ENCODE measurements at places on chromosomes 11 and 22.

DNA sequence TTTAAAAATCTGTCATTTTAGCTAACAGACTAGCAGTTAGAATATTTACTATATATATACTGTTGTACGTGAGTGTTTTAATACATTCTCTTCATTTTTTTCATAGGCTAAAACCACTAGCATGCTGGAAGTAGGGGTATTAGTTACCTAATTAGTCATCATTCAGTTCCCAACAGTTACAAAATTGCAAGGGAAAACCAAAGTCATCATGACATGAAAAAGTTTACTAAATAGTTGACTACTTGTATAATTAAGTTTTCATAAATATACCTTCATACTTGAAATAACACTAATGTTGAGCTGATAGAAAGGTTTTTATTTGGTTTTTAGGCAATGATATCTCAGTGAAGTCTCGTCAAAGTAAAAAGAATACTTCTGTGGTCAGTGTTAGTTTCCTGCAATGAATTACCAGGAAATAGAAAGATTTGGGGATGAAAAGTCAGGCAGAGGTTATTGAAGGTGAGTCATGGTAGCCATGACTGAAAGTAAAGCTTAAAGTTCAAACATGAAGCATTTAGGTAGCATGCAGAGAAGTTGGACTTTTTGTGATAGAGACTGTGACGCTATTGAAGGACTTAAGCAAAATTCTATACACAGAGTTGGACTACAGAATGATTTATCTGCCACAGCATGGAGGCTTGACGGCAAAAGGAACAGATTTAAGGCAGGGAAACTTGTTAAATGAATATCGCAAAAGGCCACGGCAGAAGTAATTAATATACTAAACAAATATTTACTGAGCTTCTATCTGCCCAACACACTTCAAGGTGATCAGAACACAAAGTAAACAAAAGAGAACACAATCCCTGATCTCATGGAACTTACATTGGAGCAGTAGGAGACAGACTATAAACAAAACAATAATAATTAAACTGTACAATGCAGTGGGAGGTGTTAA, 828.1 kb upstream of the FAT3 start:
- DNase-seq: no peak

DNA sequence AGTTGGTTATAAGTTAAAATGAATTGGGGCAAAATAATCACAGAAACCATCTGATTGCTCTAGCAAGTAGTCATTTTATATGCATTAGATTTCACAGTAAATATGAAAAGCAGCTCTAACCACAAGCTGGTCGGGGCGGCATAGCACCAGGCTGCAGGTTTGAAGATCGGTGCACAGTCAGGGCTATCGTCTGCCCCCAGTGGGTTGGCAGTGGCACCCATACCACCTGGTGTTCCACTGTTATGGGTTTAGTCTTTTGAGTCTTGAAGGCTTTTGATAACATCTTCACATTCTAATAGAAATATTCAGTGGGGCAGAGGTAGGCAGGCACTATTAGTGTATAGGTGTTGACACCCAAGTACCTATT, 62.1 kb downstream of the GRK3 start:
- DNase-seq: no peak

GRCh38 chr11:77557553-77557952, 32.2 kb upstream of the AQP11 start:
- peak; percentile 50 for DNase-seq

DNA sequence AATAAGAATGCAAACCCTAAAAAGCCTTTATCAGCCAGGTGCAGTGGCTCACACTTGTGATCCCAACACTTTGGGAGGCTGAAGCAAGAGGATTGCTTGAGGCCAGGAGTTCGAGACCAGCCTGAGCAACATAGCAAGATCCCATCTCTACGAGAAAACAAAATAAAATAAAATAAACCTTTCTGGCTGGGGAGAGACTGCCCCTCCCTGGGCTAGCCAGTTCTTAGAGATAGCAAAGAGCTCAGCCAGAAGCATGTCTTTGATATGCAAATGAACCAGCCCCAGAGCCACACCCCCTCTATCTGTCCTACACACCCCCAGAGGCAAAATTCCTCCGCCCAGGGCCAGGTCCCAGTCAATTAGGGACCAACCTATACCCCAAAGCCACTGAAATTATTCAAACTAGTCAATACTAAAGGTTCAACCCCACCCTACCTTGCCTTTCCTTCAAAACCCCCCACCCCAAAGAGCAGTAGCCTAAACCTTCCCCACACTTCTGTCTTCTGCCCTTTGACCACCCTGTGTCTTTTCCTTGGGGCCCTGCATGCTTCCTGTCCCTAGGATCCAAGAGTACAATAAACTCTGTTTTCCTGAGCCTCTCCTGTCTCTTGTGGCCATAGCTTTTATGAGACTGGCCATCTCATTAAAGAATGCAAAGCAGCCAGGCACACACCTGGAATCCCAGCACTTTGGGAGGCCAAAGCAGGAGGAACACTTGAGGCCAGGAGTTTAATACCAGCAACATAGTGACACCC, 37.3 kb upstream of the CXCR5 start:
- DNase-seq: no peak

GRCh38 chr11:75214411-75214821, 26.2 kb upstream of the TPBGL start:
- DNase-seq: peak; percentile 86

GRCh38 chr11:34218067-34218466, 112.6 kb downstream of the NAT10 start:
- no peak for DNase-seq

DNA sequence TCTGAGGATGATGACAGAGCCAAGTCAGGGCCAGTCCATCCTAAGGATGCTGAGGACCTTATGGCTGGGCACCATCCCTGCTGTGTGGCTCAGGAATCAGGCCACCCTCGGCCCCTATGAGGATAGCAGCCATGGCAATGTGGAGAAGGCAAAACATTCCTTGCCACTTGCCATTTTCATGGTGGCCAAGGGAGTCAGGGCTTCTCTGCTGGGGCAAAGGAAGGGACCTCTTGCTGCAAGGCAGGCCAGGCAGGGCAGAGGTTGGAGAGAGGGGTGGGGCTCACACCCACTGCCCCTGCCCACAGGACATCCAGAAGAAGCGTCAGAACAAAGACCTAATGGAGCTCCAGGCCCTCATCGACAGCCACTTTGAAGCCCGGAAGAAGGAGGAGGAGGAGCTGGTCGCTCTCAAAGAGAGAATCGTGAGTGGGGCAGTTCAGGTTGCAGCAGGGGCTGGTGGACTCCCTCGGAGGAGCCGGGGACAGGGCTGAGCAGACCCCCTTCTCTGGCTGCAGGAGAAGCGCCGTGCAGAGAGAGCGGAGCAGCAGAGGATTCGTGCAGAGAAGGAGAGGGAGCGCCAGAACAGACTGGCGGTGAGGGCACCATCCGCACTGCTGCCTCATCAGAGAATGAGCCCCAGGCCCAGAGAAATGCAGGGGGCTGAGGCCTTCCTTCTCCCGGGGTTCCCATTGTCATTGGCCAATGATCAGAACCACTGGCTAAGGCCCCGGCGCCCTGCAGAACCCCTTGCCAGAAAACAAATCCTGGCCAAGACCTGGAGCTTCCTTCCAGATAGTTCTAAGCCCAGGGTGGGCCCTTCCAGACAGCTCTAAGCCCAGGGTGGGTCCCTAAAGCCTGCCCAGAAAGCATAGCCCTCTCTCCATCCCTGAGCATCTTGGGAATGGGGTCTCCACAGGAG, 13.5 kb upstream of the MRPL23 start:
- no peak for DNase-seq

- no peak for DNase-seq
Measured at GRCh38 chr11:26859416-26859815, 134.5 kb upstream of the FIBIN start.

DNA sequence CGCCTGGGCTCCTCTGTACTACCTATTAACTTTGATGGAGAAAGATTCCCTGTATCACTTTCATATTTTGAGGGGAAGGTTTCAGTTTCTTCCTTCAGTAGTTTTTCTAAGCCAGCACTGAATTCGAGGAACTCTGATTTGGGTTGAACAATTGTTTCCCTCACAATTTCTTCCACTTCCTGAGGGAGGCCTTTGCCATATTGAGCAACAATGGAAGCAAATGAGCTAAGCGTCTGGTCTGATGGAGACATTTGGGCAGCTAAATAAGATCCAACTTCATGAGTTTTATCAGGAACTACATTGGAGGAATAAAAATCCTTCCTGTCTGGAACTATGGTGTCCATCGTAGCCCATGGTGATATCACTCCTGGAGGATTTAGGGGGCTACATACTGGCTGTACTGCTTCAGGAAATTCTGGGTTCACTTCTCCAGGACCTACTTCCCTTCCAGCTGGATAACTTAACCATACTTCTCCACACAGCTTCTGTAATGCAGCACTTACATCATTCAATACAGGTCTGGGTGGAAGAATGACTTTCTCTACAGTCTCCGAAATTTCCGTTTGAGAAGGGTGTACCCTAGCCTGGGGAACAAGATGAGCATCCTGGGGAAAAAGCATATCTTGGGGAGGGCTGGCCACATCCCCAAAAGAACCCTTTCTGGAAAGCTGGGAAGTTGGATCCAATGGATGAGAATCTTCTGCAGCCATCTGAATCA, 38.9 kb upstream of the CCDC89 start:
- no peak for DNase-seq

DNA sequence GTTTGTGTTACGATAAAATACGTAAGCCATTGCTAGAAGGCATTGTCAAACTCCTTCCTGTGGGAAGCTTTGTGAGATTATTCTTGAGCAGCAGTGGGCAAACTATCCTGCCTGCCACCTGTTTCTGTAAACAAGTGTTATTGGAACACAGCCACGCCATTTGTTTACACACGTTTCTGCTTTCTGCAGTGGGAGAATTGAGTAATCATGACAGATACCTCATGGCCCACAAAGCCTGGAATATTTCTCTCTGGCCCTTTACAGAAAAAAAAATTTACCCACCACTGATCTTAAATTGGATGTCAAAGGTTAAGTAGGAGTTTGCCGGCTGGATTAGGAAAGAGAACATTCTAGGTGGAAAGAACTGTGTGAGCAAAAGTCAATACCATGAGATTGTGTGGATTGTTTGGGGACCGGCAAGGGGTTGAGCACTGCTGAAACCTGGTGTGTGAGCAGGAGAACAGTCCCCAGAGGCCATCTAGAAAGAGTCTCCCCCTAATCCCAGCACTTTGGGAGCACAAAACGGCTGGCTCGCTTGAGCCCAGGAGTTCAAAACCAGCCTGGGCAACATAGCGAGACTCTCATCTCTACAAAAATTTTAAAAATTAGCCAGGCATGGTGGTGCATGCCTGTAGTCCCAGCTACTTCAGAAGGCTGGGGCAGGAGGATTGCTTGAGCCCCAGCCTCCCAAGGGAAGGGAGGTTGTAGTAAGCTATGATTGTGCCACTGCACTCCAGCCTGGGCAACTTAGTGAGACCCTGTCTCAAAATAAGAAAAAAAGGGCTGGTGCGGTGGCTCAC, 6.0 kb upstream of the PLA2G6 start:
- DNase-seq: peak; percentile 43

DNA sequence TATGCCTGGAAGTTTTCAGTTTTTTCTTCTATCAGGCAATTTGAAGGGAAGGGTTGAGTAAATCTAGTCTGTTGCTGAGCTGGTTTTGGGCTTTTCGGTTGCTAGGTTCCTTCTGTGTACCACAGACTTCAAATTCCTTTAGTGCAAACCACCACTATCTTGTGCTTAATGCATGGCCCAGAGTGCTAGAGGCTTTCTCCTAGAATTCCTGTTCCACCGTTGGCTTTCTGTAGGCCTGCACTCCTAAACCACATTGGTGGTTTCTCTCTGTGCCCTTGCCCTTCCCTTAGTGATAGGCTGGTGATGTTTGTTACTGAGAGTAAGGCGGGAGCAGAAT, 47.1 kb upstream of the CTSC start:
- no peak for DNase-seq

DNA sequence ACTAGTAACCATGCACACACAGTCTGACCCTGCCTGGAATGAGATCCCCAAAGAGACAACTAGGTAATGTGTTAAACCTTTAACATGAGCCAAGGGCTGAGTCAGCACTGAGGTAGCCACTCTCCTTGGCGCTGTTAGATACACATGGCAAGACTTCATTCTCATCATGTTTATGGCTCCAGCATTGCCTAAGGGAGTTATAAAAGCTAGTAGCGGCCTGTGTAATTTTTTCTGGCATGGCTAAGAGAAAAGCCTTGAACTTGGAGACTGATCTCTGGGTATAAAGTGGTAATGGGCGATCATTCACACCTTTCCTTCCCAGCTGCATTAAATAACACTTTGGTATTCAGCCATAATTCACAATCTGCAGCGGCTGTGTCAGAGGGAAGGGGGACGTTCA, 779.7 kb upstream of the LRRC4C start:
- DNase-seq: no peak

- DNase-seq: no peak
Measured at GRCh38 chr11:117229411-117229810, 2.5 kb downstream of the PCSK7 start.

- no peak for DNase-seq
Measured at GRCh38 chr11:59197991-59198390, 14.7 kb downstream of the MPEG1 start.

- DNase-seq: peak; percentile 82
Measured at GRCh38 chr11:112174789-112175598, at the start of gene BCO2. TSS of gene BCO2 (plus strand) at chr11:112175512. CDS start at chr11:112175602, 90 bp downstream.

DNA sequence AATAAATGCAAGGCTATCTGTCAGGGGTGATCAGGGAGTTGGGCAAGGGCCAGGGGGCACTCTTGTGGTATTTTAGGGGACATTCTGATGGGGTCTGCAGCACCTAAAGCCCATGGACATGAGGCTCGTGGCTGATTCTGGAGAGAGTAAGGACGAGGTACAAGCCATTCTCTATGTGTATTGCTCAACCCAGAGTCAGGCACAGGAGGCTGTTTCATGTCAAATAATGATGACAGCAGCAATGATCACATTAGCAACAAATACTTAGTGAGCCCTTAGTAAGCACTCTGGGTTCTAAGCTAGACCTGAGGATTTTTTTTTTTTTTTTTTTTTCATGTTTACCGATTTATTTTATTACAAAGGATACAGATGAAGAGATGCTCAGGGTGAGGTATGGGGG, 83.5 kb upstream of the THY1 start:
- no peak for DNase-seq

DNA sequence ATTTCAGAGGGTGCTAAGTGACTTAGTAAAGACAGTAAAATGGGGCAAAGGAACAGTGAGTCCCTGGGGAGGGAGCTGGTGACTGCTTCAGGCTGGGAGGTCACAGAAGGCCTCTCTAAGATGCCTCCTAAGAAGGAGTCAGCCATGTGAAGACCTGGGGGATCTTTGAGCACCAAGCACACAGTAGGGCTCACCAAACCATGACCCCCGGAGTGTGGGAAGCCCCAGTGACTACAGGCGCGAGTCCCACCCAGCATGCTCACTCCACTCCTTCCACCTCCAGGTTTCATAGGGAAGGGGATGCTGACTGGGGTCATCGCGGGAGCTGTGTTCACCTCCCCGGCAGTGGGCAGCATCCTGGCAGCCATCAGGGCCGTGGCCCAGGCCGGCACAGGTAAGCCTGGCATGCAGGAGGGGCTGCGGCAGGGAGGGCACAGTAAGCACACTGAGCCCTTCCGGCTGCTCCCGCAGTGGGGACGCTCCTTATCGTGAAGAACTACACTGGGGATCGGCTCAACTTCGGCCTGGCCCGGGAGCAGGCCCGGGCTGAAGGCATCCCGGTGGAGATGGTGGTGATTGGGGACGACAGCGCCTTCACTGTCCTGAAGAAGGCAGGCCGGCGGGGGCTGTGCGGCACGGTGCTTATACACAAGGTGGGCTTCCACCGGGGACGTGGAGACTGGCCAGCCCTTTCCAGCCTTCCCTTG, 5.9 kb downstream of the TKFC start:
- DNase-seq: no peak

- DNase-seq: no peak
Measured at GRCh38 chr11:45502226-45502545, 163.2 kb downstream of the CHST1 start.

GRCh38 chr11:22702031-22702430, 35.6 kb downstream of the GAS2 start:
- DNase-seq: no peak

- DNase-seq: peak; percentile 31
Measured at GRCh38 chr11:25838918-25839625, 492.9 kb upstream of the ANO3 start.

Measured in ELR (cell line).